ENCODE measurements at places on chromosomes 1 and 21.

- no peak for DNase-seq
These were observed 142.8 kb upstream of the HOOK1 start for GRCh38 chr1:59671953-59672305.

- no peak for DNase-seq
These were observed 33.1 kb upstream of the NFASC start for GRCh38 chr1:204837440-204838084.

DNA sequence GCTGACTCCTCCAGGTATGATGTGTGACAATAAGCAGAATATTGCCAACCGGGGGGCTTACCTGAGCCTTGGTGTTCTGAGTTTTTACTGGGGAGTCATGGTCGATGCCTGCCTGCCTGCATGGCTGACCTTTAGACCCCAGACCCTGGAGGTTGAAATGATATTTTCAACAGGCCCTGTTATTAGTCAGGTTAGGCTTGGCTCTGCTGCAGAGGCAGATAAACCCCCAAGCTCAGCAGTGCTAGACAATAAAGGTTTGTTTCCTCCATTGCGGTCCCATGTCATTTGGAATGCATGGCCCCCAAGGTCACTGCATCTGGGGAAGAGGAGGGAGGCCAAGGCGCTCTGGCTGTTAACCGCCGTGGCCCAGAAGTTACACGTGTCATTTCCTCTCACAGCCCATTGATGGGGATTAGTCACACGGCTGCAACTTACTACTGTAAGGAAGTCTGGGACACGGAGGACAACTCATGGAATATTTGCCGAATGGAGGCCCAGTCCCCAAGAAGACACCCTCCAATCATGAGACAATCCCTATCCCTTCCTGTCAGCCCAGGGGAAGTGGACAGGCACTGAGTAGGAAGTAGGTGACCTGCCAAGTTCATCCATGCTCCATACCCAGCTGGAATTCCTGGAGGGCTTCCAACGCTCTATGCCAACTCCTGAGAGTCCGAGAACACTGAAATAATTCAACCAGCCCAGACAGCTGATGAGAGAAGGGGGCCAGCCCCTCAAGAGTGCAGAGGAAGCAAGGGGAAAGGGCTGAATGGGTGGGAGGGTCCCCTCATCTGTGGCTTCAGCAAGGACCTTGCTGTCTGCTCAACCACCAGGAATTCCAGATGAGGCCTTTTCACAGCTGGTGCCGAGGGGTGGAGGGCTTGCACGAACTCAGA, 97.3 kb downstream of the TAS1R2 start:
- DNase-seq, result no peak

DNA sequence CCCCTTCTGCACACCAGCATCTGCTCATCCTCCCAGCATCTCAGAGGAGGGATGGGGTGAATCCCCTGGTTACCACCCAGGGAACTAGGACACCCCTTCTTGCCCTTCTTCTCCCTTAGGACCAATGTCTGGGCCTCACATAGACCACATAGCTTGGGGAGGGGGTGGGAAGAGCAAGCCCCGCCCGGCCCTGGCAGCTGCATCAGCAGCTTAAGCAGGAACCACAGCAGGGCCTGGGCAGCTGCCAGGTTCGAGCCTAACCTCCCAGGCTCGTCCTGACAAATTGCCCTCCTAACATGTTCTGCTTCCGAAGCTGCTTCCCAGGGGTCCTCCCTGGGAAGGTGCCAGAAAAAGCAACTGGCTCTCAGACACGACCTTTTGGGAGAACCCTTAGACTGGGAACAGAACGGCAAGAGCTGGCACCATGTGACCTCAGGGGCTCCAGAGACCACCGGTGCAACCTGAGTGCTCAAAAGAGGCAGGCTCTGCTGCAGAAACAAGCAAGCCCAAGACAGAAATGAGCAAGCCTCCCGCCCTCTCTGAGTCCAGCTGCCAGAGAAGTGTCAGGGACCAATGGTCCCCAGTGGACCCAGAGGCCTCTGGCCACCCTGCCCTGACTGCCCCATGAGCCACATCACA, 18.4 kb upstream of the CLSTN1 start:
- no peak for DNase-seq

DNA sequence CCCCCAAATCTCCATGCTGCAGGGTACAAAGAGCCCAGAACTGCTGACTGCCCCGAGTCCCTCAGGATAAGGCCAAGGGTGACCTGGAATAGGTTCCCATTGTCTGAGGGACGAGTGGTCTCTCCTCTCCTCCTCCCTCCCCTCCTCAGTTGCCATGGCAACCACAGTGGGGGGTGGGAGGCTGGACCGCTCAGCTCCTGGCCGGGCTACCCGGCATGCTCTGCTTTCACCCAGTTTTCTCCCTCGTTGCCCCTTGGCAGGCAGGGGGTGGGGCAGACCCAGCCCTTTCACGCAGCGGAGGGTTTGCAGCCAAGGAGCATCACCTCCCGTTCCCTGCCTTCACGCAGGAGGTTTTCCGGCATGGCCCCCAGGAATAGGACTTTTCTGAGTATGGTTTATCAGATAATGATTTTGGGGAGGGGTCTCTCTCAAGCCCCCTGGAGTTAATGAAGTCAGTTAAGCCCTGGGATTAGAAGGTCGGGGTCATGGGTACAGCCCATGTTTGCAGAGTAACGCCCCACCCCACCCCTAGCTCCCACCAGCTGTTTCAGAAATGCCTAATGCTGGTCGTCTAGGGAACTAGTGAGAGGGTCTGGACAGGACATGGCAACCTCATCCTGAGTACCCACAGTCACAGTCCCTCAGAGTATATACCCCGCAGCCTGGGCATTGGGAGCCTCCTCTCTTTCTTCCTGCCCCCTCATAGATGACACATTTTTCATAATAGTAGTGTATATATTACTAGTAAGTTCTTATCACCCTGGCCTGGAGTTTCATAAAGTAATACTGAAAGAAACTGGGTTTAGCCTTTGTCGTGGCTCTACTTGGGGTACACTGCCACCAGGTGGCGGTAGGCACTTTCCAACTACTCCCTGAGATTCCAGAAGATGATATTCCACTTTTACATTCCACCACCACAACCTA, 20.7 kb downstream of the C1QB start:
- peak; percentile 13 for DNase-seq

DNA sequence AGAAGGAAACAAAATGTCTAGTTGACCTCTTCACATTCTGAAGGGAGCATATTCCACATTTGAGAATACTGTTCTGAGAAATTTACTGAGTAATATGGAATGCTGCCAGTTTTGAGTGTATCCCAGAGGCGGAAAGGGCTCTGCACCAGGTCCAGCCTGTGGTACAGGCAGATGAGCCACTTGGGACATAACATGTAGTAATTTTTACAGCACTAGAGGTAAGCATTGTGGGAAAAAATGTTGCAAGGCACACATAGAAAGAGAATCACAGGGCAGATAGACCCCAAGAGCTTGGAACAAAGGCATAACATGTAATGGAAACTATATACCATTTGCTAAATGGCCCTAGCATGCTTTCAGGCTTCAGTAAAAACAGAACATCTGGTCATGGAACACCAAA, 228.5 kb downstream of the USH2A start:
- no peak for DNase-seq

DNA sequence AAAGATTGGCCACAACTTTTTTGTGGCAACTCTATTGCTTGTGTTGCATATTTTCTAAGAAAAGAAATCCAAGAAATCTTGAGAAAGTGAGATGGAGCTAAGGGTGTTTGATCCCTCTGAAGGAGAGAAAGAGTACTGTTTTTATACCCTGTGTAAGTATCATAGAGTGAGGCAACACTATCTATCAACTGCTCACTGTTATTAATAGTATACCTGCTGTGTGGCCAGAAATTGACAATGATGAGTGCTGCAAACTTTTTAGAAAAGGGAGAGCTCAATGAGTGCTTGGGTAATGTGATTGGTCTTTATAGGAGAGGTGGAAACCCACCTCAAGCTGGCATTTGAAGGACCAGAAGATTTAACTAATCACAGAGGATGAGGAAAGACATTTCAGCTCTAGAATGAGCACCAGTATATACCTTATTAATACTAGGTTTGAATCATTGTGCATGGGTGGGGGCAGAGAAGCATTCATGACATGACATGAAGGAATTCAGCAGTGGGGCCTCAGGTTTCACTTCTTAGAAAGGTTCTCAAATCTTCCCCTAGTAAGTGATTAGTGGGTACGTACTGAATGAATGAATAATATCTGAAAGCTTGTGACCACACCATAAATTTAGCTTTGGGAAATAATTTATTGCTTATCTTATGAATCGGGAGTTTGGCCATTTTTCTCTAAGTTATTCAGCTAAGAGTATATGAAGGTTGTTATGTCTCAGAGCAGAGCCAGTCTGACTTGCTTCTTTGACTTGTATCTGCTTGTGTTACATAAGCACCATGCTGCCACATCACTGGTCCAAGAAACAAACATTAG, 169.2 kb upstream of the SGIP1 start:
- no peak for DNase-seq

GRCh38 chr1:7989762-7990428, 28.4 kb downstream of the PARK7 start:
- DNase-seq, result no peak

DNA sequence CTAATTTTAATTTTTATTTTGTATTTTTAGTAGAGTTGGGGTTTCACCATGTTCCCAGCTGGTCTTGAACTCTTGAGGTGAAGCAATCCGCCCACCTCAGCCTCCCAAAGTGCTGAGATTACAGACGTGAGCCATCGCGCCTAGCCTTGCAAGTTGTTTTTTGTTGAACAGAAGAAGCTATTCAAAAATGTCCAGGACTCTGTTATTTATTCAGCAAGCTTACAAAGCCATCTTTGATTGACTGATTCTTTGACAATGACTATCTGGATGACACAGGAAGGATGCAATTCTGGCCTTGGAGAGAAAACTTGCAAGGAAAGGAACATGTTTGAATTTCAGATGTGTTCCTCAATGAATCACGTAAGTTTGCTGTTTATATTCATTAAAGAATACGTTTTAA, 63.5 kb downstream of the MAP3K7CL start:
- no peak for DNase-seq

- peak; percentile 75 for DNase-seq
These were observed 59.6 kb downstream of the VPS26C start for GRCh38 chr21:37207441-37208009.

DNA sequence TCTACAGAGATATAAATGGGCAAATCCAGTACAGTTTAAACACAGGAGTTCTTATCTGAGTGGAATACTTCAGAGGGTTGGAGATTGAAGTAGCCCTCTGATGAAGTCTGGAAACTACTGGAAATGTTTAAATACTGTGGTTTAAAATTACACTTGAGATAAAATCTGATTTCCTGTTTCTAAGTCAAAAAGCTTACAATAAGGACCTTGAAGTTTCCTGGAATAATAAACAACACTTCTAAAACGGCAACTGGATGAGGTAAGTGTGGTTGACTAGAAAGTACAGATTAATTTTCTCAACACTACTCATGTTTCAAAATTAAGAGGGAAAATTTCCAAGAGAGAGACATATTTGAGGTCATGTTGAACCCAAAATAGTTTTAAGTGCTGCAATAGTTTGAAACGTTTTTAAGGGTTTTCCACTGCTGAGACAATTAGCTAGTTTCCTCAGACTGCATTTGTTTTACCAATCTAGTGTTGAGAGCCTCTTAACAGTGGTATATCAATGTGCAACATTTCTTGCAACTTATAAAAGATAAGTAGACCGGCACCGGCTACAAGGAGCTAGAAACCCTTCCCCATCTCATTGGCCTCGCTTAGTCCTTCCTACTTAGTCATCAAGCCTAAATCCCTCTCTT, 27.4 kb downstream of the KCNA3 start:
- DNase-seq, result no peak

GRCh38 chr1:77057994-77058585, 161.1 kb downstream of the PIGK start:
- DNase-seq, result no peak

DNA sequence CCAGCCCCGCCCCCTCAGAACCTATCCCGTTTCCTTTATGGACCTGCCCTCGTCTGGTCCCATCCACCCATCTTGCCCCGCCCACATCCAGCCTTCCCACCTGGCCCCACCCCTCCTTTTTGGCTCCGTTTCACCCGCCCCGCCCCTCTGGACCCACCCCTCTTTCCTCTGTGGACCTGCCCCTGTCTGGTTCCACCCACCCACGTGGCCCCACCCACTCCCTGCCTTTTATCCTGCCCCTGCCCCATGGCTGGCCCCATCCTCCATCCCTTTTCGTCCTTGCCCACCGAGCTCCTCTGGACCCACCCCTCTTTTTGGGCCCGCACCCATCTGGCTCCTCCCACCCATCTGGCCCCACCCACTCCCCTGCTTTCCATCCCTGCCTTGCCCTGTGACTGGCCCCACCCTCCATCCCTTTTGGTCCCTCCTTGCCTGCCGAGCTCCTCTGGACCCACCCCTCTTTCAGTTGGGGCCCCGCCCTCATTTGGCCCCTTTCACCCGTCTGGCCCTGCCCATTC, 177.3 kb downstream of the CAMTA1 start:
- no peak for DNase-seq

- DNase-seq, result no peak
These were observed 23.8 kb downstream of the STUM start for GRCh38 chr1:226572325-226572726.

DNA sequence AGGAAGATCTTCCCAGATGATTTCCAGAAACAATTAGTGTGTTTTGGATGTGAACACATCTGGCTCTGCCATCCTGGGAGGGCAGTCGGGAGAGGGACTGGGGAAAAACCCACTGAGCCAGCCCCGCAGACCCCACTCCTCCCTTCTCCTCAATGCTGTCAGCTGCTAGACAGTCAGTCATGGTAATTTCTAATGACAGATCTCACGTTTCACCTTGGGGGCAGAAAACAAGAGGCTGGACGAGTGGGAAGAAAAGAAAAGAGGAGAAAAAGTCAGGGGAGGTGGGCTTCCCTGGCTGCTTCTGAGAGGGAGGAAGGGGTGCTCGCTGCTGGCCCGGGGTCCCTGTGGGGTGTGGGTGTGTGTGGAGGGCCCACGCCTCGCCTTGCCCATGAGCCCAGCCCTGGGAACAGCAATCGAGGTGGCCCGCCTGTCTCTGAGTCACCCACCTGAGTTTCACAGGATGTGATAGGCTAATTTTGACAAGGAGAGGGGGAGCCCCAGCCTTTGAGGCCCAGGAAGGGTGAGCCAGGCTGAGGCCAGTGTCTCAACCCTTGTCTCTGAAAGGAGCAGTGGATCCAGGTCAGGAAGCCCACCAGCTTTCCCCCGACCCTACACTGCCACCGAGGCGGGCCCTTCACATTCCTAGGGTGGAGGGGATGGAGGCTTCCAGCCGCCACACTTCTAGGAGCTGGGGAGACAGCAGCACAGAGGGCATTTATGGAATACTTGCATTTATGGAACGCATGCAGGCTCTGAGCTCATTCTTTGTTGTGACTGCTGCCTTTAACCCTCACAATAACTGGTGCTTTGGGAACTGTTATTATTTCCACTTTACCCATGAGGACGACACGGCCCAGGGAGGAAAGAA, 49.1 kb upstream of the IFNLR1 start:
- DNase-seq, result peak; percentile 47

DNA sequence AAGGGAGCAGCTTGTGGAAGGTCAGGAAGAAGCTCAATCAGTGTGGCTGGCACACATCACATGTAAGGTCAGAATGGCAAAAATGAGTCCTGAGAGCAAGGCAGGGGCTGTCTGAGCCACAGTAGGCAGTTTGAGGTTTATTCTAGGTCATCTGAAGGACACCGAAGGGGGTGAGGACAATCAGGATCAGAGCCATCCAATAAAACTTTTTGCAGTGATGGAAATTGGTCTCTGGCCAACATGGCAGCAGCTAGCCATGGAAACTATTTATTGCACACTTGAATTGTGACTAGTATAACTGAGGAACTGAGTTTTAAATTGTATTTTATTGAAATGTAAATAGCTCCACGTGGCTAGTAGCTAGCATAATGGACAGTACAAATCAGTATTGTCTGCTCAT, 97.0 kb upstream of the CACNA1E start:
- DNase-seq, result no peak

- DNase-seq, result no peak
These were observed 549.6 kb downstream of the KIF26B start for GRCh38 chr1:245704341-245704740.

Measured in activated naive CD4-positive, alpha-beta T cell treated with anti-CD3 and anti-CD28 coated beads, Interleukin-2, amount 50 U/mL, for 72 hours (primary cell).